C1 segment of cervical spinal cord (tissue), 14 donors: ENCODE measurements at places on chromosomes 4 and X.

GRCh38 chr4:41620594-41621256 lies 82.8 kb downstream of the LIMCH1 start:
- peak; percentile 31 for DNase-seq

DNA sequence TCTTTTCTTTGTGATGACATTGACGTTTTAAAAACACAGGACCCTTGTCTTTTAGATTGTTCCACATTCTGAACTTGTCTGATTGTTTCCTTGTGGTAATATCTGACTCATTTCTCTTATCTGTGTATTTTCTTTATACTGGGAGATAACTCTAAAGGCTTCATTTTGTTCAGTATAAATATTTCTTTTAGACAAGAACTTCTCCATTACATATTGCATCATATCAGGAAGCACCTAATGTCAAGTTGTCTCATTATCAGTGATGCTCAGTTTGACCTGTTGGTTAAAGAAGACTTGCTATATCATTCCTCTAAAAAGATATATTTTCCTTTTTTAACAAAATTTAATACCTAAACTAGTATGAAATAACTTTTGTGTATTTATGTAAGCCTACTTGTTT lies 152.3 kb upstream of the BMP3 start:
- DNase-seq, result no peak

GRCh38 chr4:112952313-112952700 lies 97.1 kb upstream of the ANK2 start:
- DNase-seq, result no peak

DNA sequence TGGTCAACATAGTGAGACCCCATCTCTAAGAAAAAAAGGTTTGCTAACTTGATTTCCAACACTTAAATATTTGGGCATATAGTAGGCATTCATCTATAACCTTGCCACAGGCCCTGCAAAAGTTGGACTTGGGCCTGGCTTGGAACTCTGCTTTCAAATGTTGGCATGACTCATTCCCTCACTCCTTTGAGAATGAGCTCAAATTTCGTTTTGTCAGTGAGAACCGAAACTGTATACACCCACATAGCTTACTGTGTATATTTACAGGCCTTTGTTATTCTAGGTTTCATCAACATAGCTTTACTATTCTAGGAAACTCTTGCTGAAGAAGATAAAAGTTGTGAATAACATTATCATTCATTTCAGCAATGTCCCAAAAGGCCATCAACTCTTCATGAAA lies 88.7 kb upstream of the ELOVL6 start:
- no peak for DNase-seq

- DNase-seq, result no peak
Observed at GRCh38 chr4:128861856-128862518, 52.5 kb downstream of the JADE1 start.

DNA sequence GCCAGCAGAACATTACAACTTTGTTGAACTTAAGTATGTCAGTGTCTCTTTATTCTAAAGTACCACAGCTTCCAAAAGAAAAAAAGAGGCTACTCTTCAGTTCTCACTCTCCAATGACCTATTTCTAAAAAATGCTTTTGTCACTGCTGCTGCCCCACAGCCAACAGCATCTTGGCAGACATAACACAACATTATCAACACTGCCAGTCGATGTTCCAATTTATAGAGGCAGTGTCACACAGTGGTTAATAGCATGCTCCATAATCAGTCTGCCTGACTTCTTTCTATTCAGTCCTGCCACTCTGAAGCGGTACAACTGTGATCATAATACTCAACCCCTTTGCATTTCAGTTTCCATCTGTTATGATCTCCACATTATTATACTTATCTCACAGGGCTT lies 69.2 kb downstream of the PLS3 start:
- DNase-seq, result no peak

GRCh38 chr4:36676139-36677050 lies 395.0 kb downstream of the DTHD1 start:
- no peak for DNase-seq

- no peak for DNase-seq
Observed at GRCh38 chr4:25117274-25117673, 43.0 kb downstream of the SEPSECS start.

GRCh38 chrX:84188320-84188834 lies 378 bp upstream of the RPS6KA6 start:
- DNase-seq, result peak; percentile 9

DNA sequence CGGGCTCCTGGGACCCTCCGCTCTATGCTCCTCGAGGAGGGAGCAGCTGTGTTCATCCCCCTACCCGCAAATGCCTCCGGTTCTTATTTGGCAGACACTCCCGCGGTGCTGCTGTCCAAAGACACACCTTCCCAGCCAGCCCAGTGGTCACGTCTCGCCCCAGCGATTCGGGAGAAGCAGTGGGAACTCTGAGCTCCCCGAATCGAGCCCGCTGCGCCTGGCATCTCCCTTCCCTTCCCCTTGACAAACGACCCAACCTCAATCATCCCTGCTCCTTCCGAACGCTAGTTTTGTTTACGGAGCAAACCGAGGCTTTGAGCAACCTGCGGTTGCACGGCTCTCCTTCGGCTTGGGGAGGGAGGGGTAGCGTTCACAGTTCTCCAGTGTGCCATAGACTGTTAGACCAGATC lies 317 bp upstream of the FRMPD4 start:
- no peak for DNase-seq

- DNase-seq, result no peak
Observed at GRCh38 chr4:124067046-124067445, 645.5 kb downstream of the ANKRD50 start.

- no peak for DNase-seq
Observed at GRCh38 chr4:127145006-127145540, 487.7 kb upstream of the INTU start.

DNA sequence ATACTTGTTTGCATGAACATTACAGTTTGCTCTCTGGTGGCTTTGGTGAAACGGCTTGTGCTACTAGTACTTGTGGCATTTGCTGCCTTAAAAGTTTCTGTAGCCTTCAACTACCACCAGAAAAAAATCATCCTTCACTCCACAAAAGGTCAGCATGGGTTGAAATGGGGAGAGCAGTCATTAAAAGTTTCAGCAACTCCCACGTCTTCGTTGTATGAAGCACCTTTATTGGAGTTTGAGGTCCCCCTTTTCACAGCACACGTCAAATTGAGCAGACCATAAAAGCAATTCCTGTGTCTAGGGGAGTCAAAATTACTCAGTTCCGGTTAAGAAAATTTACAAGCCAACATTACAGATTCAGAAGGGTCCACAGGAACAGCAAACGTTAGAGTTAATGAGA lies 23.0 kb upstream of the CCNA2 start:
- no peak for DNase-seq

DNA sequence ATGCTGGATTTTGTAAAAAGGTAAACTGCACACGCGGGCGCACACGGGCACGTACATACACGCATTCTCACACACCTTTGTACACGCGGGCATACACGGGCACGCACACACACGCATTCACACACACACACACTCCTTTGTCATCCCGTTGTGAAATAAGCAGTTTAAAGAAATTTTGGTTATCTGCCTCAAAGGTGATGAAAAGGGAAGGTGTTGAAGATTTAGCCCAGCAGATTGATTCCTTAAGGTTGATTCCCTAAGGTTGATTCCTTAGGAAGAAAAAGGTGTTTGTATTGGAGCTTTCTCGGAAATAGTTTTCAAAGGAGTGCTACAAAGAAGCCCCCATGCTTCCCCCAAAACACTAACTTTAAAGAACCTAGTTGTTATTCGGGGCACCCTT lies 693 bp downstream of the ATP10D start:
- no peak for DNase-seq

DNA sequence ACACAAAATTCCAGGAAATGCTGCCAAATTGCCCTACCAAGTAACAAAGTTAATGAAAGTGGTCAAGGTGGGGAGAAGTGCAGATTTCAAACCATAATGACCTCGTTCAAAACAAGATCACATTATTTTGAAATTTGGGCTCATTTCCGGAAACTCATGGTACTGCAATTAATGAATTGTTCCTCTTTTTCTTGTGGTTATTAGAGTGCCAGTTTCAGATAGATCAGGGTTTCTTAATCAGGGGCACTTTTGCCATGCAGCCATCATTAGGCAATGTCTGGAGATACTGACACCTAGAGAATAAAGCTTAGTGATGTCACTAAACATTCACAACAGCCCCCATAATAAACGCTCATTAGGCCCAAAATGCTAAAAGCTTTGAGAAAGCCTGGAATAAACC lies 381.5 kb upstream of the GALNT7 start:
- DNase-seq, result no peak

DNA sequence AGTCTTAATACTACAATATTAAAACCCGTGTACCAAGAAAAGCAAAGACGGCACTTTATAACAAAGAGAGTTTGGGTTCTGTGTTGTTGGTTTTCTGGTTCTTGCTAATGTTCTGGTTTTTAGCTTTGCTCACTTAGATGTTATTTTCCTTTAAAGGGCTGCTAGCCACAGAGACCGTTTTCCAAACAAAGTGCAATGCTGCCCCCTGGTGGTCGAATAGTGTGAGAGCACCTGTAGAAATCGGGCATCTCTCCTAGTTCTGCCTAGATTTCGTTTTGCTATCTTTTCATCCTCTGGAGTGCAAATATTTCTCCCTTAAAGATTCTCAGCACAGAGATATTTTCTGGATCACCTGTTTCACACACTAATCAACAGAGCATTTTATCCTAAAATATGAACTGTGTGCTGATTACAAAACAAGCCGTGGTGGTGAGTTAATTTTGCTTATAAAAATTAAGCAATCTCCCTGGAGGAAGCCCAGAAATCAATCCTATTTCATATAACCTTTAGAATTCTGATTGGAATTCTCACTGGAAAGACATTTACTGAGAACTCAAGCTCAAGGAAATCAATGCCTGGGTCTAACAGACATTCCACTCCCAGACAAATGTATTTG lies 334.5 kb upstream of the NOCT start:
- peak; percentile 47 for DNase-seq

DNA sequence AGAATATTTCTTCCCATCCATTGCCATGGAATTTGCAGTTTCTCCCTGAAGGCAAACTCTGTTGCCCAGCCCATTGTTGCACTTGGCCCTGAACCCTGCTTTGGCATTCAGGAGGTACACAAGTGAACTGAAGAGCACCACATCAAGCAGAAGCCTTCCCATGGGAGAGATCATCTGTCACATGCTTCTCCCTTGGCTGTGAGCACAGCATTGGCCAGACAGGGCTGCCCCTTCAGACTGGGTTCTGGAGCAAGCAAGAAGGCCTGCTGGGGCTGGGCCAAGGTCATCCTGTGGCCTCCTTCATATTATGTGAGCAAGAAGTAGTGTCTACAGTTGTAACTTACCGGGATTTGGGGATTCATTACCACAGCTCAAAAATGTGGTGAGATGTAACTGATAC lies 22.7 kb downstream of the SCML1 start:
- DNase-seq, result no peak

- no peak for DNase-seq
Observed at GRCh38 chrX:40513835-40514234, 66.9 kb upstream of the ATP6AP2 start.

- no peak for DNase-seq
Observed at GRCh38 chr4:41141900-41142299, 72.4 kb downstream of the APBB2 start.

- DNase-seq, result no peak
Observed at GRCh38 chr4:77615153-77615552, 9.5 kb downstream of the CXCL13 start.

DNA sequence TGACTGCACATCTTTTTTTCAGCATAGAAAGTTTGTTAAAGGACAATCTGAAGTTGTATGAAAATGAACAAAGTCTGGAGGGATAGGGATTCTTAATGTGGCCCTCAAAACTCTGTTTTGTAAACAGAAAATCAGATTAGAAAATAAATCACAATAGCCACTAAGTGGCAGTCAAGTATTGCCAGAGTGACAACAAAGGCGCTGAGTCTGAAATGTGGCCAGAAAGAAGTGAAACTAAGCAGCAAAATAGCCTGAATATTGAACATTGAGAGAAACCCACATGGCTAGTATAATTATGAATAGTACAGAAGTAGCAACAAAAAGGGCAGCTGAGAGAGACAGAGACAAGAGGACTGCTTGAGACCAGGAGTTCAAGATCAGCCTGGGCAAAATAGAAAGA lies 81.1 kb upstream of the CT45A1 start:
- DNase-seq, result no peak

DNA sequence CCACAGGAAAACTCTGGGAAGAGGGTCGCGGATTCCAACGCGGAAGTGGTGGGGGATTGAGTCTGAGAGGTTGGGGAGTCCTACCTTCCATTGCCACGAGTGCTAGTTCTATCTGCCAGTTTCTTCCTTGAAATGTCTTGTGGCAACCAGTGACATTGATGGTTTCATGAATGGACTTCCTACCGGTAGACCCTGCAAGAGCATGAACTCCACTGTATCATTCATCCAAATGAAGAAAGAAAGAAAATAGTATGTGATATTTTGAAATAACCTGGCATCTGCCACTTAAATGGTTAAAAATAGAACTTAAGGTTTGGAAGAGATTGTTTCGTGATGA lies 1.1 kb upstream of the SLC10A7 start:
- DNase-seq, result no peak

- no peak for DNase-seq
Observed at GRCh38 chrX:47240619-47241018, 7.8 kb downstream of the USP11 start.

DNA sequence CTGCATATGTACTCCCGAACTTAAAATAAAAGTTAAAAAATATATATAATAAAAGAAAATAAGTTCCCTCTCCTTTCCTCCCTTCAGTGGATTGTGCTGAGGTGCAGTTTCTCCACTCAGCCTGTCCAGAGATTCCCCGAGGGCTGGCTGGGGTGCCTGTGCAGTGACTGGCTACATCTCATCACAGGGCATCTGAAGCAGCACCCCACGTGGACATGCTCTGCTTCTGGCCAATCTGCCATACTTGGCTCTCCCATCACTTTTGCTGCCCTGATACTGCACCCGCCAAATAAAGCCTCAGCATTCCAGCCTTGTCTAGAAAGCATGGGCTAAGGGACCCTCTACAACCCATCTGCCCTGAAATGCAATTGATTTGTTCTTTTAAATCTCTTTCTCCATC lies 11.1 kb upstream of the MGST2 start:
- no peak for DNase-seq

- no peak for DNase-seq
Observed at GRCh38 chr4:22607382-22607781, 85.4 kb upstream of the GBA3 start.

DNA sequence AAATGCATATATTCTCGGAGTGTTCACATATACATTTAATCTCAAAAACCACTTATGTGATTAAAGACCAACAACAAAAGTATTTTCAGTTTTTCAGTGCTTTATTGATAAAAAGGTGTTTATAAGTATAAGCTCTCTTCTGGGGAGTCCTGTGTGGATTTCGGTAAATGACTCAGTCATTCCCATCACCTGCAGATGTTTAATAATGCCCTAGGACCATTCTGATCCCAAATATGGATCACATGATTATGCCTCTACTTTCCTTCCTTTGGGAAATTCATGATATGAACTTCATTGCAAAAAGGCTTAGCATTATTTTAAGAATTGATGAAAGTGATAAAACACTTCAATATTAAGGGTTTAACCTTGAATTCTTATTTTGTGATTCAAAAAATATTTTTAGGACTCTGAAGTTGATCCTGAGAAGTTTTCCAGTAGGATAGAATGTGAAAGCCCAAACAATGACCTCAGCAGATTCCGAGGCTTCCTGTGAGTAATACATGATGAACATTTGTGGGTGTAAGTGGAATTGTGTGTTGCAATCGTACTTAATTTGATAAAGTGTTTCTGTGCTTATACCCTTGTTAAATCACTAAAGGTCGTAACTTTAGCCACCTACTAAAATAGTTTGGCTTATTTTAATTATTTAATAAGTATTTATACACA lies 40.2 kb downstream of the ATP10D start:
- no peak for DNase-seq
